ENCODE measurements at places on chromosomes 5 and 9. TPM values are rescaled to one million over a fixed set of nuclear protein-coding genes. Genes with fewer than 3 reads are reported as not detected.

ATP10B gene
- total RNA-seq = not detected

TICAM2 gene
- total RNA-seq = 0.82 TPM

DMRTA1 gene
- not detected for total RNA-seq

GRCh38 chr5:6459896-6460295 is 11.2 kb downstream of the UBE2QL1 start:
- no peaks in the 10 kb centered on the region for H3K4me1 ChIP-seq
- H3K36me3 ChIP-seq = no peaks in the 10 kb centered on the region
- no peak overlapping the region for H3K27ac ChIP-seq
- H3K4me3 ChIP-seq = no peak overlapping the region

DNA sequence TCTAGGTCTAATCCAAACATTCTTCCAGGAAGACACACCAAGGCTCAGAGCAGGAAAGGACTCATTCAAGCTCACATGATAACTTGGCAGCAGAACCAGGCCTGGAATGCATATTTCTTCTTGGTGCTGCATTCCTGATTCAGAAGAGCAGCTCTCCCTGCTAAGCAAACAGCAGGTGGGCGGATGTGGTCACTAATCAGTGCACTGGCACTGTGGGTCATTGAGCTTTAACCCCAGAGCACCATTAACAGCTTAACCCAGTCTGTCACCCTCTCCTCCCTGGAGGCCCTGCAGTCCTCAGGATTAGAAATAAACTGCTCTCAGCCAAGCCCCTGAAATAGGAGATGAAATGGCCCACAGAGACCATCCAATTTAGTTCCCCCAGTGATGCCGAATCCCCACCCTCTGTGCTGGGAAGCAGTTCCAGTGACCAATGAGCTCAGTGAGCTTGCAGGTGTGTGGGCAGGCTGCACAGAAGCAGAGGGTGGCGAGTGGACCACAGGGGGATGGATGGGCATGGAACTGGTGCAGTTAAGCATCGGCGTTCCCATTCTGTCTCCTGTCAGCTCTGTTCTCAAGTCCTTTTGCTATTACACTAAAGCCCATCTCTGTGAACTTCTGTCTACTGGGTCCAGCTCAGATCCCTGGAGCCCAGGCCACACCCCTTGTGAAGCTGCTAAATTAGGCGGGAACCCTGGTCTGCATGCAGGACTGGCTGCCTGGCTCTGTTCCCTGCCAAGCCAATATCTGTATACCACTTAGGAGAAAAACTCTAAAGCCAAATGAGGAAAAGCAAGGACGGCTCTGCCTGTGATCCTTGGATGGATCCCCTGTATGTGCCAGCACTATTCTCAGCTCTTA is 16.6 kb upstream of the MEGF9 start:
- no peaks in the 10 kb centered on the region for H3K27me3 ChIP-seq
- no peak for DNase-seq
- H3K27ac ChIP-seq = no peak overlapping the region
- H3K4me1 ChIP-seq = peaks cover 9% of the 10 kb centered on the region
- no peaks in the 10 kb centered on the region for H3K36me3 ChIP-seq

- DNase-seq = no peak
- peaks cover 44% of the 10 kb centered on the region for H3K27me3 ChIP-seq
- no peak overlapping the region for H3K27ac ChIP-seq
- no peaks in the 10 kb centered on the region for H3K4me1 ChIP-seq
- H3K36me3 ChIP-seq = no peaks in the 10 kb centered on the region
Measured at GRCh38 chr9:132986114-132986513, 7.6 kb downstream of the GFI1B start.

GRCh38 chr5:82111191-82111590 is 139.4 kb downstream of the ATG10 start:
- H3K27me3 ChIP-seq = no peaks in the 10 kb centered on the region
- H3K27ac ChIP-seq = no peak overlapping the region
- peaks cover 9% of the 10 kb centered on the region for H3K36me3 ChIP-seq
- H3K4me1 ChIP-seq = peaks cover 12% of the 10 kb centered on the region
- no peak for DNase-seq

- H3K27me3 ChIP-seq = peaks cover 41% of the 10 kb centered on the region
- H3K4me3 ChIP-seq = peak overlapping the region; percentile 22
- DNase-seq = peak; percentile 43
- peaks cover 8% of the 10 kb centered on the region for H3K4me1 ChIP-seq
- no peak overlapping the region for H3K27ac ChIP-seq
Measured at GRCh38 chr5:79025054-79025472, 40.0 kb upstream of the ARSB start.

DNA sequence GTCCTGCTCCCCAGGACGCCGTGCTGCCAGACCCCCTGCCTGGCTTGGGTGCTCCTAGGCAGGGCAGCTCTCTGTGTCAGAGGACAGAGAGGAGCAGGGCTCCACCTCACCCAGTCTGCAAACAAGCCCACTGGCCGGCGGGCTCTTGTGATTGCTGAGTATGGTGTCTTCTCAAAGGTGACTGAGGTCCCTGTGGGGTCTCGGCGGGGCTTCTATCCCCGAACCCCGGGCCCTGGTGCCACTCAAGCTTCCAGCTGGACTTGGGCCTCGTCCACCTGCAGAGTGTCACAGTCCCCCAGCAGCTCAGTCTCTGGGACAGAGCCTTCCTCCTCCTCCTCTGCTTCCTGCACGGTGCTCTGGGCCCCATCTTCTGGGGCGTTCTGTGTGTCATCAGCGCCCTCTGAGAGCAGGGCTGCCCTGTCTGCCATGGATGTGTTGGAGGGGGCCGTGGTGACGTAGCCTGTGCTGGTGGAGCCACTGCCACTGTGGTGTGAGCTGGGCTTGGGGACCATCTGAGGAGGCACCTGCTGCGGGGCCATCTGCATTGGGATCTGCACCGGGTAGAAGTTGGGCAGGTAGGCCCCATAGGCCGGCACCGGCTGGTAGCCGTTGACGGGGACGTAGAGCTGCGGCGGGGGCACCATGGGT is 226.5 kb downstream of the ROR2 start:
- no peaks in the 10 kb centered on the region for H3K36me3 ChIP-seq
- H3K27ac ChIP-seq = no peak overlapping the region
- no peak overlapping the region for H3K4me3 ChIP-seq
- H3K4me1 ChIP-seq = peaks cover 7% of the 10 kb centered on the region
- peaks cover 25% of the 10 kb centered on the region for H3K27me3 ChIP-seq
- DNase-seq = no peak

Measured in activated naive CD8-positive, alpha-beta T cell treated with anti-CD3 and anti-CD28 coated beads for 36 hours (primary cell).